ENCODE measurements at places on chromosomes 2 and 18. TPM values are rescaled to one million over a fixed set of nuclear protein-coding genes. Genes with fewer than 3 reads are reported as not detected.

The KATNAL2 gene
- 4.7 TPM for total RNA-seq

DNA sequence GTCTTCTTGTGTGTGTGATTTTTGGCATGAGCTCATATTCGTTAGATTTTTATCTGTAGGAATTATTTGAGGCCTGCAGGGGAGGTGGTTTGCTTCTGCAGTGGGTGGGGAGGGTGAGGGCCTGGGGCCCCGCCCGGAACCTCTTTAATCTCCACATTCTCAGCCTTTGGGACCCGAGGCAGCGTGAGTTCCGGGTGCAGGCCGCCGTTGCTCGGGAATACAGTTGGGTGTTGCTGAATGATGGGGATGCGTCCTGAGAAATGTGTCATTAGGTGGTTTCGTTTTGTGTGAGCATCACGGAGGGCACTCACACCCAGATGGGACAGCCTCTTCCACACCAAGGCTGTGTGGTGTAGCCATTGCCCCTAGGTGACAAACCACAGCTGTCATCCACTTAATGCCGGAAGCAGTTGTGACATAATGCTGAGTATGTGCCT, 13.7 kb upstream of the GAL3ST2 start:
- DNase-seq: no peak

DNA sequence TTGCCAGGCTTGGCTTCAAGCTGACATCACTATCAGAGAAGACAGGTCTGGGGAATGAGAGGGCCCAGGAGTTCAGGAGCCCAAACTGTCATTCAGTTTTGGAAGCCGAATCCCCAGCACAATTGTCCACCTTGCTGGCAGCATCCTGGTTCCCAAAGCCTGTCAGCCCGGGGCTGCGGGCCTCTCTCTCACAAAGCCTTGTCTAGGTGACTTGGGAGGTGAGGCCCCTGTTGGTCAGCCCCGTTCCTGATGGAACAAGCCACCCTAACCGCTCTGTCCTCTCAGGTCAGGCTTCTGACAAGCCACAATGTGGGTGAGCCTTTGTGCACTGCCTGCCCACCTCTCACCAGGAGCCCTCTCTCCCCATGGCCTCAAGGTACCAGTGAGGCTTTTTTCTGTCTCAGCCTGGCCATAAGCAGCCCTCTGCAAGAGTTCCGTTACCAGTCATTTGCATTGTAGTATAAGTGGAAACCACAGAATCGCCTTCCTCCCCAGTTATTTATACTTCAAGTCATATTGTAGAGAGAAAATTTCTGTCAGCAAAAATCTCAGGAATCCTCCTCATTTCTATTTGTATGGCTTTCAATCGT, 100.6 kb downstream of the MSH2 start:
- no peak for DNase-seq

The SCN9A gene
- 6.2 TPM for total RNA-seq

GRCh38 chr18:61628085-61628484, 264.7 kb downstream of the RNF152 start:
- DNase-seq: no peak

The CCDC178 gene
- total RNA-seq: not detected

DNA sequence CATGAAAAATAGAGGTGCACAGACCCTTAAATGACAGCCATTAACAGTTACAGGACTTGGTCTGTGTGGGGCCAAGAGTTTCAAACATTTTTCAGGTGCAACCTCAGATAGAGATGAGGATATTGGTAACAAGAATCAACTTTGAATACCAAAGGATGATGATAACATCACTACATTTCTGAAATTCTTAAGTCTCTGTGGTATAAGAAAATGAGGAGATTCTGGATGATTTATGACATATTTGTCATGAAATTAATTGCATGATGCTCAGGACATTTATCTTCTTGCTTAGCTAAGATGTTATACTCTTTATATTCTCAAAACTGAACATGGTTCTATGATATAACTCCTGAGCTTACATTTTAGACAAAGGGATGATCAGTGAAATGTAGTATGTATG, 471.8 kb upstream of the CWC22 start:
- no peak for DNase-seq

DNA sequence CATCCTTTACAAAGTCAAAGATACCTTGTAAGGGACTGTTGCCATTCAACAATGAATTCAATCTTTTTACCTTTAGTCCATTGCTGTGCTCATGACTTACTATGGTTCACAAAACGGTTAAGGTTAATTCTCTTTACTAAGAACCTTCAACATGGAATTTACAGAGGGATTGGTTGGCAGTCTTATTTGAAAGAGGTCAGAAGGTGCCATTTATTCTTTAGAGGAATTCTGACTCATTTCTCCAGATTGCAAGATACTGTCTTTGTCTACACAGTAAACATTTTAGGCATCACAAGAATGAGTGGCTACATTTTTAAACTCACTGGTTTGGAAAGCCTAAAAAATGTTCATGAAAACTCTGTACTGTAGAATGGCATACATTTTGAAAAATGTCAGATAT, 17.4 kb downstream of the KCNH7 start:
- DNase-seq: no peak

The UGT1A10 gene
- total RNA-seq: not detected
